ENCODE measurements at places on chromosomes 3 and 15.

DNA sequence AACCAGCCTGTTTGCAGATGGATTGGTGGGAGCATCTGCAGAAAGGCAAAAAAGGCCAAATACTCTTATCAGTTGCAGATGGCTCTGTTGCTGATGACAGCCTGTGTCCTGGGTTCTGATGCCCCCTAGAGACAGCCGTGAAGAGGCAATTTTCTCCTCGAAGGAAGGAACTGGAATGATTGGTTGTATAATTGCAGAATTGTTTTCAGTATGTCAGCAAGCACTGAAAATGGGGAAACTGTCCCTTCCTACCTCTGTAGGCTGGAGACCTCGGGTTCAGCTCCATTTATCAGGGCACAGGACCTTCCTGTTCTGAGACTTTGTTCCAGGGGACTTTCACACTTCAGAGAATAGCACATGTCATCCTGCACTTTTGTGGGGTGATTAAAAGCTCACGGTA, 103.0 kb downstream of the PGPEP1L start:
- no peak for DNase-seq

DNA sequence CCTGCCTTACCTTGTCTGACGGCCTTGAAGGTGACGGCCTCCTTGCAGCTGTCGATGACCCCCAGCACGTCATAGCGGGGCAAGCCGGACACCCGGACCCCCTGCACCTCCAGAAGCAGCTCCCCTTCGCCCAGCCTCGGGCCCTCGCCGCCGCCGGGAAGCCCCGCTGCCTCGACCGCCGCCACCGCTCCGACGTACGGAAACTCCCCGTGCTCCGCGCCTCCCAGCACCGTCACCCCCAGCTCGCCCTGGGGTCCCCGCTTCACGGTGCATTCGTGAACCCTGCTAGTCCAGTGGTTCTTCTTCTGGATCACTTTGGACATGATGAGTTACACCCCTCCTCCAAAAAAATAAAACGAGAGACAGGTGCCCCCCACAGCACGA, 740 bp downstream of the MAGI1 start:
- no peak for DNase-seq

DNA sequence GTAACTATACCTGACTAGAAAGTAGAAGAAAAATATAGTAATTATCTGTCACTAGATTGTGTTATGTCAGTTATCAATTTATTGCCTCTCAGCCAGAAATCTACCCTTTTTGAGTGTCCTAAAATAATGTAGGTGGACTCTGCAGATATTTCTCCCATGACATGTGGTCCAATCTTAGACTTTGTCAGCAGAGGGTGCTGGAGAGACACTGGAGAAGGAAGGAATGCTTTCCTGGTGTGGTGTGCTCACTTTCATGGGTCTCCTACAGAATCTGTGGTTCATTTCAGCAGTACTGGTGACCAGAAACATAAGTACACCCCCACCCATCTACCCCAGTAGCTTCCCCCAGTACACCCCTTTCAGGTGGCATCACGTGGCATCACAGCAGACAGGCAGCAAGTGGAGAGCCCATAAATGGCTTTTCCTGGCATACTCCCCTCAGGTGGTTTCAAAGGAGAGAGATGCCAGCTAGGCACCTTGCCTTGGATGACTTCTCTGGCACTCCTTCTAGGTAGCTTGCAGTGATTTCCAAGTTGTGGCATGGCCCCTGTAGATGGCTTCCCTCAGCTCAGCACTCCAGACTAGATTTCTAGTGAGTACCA, 114.7 kb downstream of the GADL1 start:
- peak; percentile 18 for DNase-seq

DNA sequence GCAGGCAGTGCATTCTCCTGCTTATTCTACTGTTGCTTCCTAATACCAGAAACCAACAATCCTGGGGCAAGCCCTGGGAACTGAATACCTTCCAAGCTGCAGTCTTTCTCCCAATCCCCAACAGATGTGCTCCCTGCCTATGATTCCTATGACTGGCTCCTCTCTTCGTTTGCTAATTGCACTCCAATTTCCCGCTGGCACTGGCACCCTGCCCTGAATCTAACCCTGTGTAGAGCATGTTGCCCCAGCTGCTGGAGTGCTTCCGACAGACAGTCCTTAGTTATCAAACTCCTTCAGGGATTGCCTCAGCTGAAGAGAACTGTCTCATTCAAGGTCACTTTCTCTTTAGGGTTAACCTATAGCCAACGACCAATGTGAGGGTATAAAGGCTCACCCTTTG, 214.1 kb downstream of the NECTIN3 start:
- no peak for DNase-seq

- DNase-seq = no peak
Measured at GRCh38 chr3:45654397-45654944, 34.7 kb upstream of the SACM1L start.

DNA sequence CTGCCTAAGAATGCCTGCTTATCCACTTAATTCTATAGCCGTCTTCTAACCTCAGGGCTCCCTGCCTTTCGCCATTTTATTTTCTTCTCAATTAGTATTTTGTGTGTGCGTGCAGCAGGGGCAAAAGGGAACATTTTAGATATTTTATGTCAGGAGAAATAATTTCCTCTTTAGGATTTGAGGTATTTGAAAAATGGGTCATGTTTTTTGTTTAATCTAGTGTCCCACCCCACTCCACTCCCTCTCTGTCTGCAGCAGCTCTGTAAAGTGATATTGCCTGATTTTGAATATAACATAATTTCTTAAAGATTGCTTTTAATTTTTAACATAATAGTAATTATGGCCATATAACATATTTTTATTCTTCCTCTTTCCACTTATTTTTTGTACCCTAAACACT, 593.2 kb upstream of the DPPA4 start:
- DNase-seq = no peak

GRCh38 chr3:65145680-65146079, 457.9 kb upstream of the ADAMTS9 start:
- DNase-seq = no peak

GRCh38 chr15:101000271-101000681, 81.1 kb downstream of the LRRK1 start:
- DNase-seq = no peak

DNA sequence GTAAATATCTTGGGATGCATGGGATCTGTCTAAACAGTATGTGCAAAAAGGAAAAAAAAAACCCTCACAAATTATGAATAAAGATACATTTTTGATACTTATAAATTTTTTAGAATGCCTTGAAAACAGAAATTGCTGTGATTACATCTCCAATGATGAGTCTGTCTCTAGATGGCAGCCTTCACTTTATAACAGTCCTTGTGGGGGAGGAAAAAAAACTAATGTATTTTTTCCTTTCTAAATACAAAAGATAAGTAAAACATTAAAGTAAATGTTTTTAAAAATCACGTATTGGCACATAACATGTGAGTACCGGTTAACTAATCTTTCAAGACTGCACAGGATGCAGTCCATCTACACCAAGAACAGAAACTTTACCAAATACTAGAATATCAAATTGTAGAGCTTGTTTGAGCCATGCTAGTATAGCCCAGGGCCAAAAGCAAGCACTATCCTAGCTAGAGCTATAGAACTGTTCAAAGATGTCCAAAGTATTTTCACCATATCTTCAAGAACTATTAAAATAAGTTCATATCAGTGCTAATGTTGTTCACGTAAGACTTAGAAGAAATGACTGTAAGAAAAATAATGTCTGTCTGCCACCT, 206.4 kb downstream of the STAG1 start:
- no peak for DNase-seq

DNA sequence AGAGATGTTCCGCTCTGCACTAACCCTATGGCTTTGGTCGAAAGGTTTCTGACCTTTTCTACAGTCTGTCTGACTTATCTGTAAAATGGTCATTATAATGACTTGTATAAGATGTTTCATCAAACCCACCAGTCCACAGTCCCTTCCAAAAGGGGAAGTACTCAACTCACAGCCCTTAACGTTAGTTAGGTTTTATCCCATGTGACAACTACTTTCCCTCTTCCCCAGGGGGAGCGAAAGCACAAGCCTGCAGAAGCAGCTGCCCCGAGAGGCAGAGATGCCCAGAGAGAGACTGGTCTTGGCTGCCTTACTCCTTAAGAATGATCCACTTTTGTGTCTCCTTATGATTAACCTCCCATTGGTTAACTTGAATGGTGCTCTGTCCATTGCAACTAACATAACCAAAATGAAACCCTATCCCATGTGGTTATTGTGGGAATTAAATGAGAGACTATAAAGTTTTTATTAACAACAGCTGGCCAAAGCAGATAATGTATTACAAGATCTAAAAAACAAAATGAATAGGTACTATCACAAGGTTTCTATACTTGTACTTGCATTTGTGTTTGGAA, 6.4 kb downstream of the ASTE1 start:
- DNase-seq = no peak

DNA sequence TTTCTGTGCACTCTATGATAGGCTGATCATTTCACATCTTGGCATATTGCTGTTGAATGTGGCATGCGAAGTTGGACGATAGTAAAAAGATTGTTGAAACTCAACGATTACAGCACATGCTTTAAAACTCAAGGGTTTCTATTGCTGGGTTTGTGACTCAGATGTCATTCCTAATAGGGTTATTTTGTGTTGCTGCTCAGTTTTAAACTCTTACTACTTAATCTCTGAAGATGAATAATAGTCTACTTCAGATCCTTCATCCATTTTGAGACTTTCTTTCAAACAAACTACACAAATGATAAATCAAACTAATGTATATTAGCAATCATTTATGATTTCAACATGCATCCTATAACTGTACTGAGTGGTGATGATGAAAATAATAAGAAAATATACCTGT, 71.3 kb upstream of the MBNL1 start:
- no peak for DNase-seq

DNA sequence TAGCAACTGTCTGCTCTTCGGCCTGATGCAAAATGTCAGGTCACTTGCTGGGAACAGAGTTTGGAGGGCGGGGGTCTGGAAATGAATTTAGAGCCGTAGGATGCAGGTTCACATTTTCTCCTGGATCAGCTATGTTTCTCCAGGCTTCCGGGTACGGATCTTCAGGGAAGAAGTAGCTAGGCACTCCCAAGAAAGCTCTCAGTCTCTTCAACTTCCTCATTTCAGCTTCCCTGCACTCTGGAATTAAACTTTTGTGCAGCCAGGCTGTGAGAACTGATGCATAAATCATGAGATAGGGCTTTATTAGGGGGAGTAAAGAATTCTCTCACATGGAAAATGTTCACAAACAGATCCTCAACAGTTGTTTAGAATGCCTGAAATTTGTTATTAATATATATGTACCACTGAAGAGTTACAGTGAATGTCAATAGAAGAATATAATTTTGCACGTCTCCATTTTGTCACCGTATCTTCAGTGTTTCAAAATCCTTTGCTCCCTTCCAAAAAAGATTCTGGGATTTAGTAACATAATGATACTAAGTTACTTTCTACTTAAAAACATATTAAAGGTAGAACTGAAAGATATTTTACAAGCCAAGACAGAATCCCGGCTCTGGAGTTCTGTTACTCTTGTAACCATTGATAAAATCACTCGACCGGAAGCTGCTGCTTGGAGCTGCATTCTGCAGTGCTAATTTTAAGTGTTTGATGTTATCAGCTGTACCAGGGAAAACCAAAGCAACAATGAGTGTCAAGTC, 178.5 kb upstream of the P2RY1 start:
- peak; percentile 24 for DNase-seq

- DNase-seq = no peak
Measured at GRCh38 chr15:73782344-73782959, 29.3 kb upstream of the INSYN1 start.

DNA sequence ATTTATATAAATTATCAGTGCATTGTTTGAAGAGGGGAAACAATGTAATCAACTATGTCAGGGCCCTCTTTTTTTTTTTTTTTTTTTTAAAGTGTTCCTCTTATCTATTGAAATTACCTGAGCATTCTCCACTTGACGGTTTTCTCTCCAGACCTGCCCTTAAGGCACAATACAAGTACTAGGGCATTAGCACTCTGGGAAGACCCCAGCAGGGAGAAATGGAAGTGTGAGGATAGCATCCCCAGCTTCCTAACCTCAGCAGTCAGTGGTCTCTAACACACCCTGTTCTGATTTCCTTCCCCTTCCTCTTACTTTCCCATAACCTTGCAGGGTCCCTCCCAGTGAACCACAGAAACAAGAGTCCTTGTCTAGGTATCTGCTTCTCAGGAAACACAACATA, 458.3 kb upstream of the ARL6 start:
- no peak for DNase-seq

GRCh38 chr3:193816656-193817311, 223.8 kb downstream of the OPA1 start:
- peak; percentile 66 for DNase-seq

DNA sequence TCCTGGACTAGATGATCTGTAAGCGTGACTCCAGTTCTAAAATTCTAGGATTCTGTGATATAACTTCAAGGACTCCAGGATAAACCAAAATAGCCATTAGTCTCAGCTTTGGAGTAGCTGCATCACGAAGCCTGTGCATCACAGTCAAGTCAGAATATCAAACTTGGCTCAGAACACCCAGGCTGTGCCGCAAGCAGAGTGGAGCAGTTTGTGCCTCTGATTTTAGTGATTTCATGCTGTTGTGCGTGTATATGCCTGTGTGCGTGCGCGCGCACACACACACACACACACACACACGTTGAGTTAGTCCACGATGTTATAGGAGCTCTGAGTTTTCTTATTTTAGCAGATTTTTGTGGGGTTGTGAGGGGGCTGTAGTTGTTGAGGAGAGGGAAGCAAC, 356.6 kb upstream of the KCNH8 start:
- DNase-seq = no peak

- DNase-seq = no peak
Measured at GRCh38 chr3:13145131-13145825, 72.0 kb upstream of the IQSEC1 start.

DNA sequence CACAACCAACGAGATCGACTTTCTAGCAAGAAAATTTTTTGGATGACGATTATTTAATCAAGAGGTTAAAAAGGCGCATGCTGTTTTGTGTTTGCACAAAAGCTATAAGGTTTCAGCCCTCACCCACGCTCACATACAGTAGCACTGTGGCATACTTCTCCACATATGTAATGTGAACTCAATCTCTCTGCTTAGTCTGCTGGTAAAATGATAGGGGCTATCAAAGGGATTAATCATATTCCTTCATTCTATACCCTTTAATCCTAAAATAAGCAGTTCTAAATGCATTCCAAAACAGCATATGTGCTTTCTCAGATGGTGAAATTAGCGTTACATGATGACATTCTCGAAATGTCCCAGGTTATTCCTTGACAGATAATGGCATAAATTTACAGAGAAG, 196.9 kb upstream of the PRICKLE2 start:
- no peak for DNase-seq

- no peak for DNase-seq
Measured at GRCh38 chr3:41346698-41347270, 147.5 kb downstream of the CTNNB1 start.

GRCh38 chr3:141998669-141999290, 122.3 kb downstream of the ATP1B3 start:
- DNase-seq = no peak

DNA sequence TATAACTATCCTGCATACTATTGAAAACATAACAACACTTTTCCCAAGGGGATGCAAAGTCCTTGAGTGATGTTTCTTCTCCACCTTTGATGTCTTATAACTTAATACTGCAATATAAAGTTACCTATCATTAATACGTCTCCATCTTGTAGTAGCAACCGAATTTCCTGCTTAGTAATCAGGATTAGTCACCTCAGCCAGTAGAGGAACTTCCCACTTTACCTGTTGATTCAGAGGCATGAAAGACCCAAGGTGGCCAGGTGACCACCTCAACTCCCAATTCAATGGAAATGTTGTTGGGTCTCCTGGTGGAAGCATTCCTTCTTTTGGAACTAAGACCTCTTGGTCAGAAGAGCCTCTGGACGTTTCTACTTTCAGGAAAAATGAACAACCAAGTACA, 3.5 kb upstream of the TMCC1 start:
- no peak for DNase-seq

Measured in neuronal stem cell (in vitro differentiated cells).